Activated CD4-positive, alpha-beta T cell treated with anti-CD3 and anti-CD28 coated beads for 36 hours (primary cell): ENCODE measurements at places on chromosomes 1 and 21. TPM values are rescaled to one million over a fixed set of nuclear protein-coding genes. Genes with fewer than 3 reads are reported as not detected.

DNA sequence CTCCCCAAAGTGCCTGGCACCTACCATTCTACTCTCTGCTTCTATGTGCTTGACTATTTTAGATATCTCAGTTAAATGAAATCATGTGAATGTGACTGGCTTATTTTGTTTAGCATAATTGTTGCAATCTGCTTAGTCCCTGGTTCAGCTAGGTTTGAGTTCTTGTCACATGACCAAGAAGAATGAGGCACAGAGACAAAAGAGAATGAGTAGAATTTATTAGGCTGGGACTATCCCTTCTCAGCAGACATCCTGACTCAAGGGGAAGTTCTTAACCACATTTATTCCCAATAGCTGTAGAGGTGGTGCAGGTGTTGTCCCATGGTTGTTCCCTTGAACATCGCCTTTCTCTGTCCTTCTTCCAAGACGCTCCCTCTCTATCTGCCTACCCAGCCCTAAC, 1485.7 kb downstream of the KCNT2 start:
- DNase-seq = no peak

DNA sequence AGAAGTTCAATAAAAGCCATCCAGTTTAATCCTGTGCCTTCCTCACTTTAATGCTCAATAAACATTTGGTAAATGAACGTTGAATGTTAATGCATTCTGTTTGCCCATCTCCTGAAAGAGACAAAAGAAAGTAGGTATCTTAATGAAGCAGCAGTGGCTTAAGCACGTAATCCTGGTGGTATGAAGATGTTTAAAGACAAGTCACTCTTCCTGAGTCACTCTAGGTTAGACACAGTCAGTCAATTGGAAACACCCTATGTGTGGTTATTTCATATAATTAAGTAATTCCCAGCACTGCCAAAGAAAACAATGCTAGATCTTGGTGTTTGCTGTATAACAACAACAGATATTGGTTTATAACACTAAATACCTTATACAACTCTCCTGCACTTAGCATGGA, 334.0 kb upstream of the FMN2 start:
- DNase-seq = no peak

GRCh38 chr1:20684050-20684620, 23.0 kb upstream of the DDOST start:
- DNase-seq = no peak

DNA sequence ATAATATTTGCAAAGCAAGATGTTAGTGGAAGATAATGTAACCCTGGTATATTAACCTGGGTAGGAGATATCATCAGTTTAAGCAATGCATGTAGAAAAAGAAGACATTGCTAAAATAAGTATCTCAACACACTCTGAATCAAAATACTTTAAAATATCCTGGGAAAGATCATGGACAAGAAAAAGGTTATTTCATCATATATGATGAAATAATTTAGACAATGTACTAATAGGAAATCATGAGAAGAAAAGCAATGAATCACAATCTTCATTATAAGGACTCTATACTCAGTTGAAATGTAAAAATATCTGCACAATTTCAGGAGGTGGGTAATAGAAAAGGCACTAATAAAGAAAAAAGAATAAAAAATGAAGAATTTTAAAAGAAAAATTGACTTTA, 158.8 kb downstream of the KCNT2 start:
- no peak for DNase-seq

GRCh38 chr21:45381865-45382696, 22.9 kb upstream of the COL18A1 start:
- DNase-seq = no peak

Gene CA6
- total RNA-seq = 0.27 TPM
